ENCODE measurements at places on chromosomes 2 and 18.

GRCh38 chr2:18403921-18404522, 156.4 kb downstream of the RDH14 start:
- no peak for DNase-seq

- DNase-seq = no peak
Measured at GRCh38 chr2:28437149-28437835, 44.6 kb downstream of the FOSL2 start.

DNA sequence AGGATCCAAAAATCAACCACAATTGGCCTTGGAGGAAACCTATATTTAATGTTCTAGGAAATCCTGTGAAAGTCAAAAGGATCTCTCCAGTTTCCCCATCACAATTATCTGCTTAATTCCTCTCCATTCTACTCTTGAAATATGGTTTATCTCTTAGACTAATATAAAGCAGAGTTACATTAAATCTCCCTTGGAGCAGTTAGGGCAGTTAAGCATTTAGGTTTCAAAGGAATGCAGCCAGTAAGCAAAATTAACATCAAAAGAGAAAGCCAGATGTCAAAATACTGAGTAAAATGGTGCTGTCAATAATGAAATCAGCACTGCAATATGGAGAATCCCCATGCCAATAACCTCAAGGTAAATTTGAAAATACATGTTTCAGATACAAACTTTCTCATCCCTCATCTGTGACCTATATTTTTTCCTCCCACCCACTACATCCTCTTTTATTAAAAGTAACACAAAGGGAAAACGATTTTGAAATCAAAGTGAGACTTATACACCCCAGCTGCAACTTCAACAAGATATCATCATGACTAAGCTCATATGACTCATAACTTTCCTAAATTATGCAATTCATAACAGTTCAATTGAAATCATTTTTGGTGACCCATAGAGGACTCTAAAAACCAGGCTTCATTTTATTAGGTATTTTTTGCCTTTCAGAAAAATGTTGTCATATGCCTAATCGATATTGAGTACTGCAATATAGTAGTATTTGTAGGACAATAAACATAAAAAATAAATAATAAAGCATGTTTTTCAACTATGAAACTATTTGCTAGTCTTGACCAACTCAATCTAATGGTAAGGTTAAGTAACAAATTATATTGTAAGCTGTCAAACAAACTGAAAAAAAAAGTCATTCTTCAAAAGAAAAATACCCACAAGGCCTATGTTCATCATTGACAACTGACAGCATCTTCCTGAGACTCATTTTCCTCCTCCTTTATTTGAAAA, 3.1 kb downstream of the ADAM17 start:
- DNase-seq = no peak

DNA sequence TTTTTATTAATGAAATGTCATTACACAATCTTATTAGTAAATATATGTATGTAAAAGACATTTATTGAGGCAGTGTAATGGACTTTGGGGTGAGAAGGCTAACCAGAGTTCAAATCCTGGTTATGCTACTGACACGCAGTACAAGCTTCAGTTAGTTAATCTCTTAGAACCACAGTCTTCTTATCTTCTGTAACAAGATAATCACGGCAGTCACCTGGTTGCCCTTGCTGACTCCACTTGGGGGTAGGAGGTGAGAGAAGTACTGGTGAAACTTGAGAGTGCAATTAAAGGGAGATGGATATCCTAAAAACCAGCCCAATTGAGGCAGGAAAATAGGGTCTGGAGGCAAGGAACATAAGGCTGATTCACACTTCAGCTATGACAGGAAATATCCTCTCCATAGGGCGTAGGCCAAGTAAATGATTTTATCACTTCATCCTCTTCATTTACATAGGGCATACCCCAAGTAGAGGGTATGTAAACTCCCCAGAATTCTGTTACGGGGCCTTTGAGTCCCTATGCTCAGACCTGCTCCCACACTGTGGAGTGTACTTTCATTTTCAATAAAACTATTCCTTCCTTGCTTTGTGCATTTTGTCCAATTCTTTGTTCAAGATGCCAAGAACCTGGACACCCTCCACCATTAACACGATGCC, 21.3 kb downstream of the SKA1 start:
- DNase-seq = no peak

- DNase-seq = no peak
Measured at GRCh38 chr2:105627534-105627933, 117.2 kb upstream of the NCK2 start.

GRCh38 chr2:41947701-41948396, 100.0 kb upstream of the PKDCC start:
- no peak for DNase-seq

DNA sequence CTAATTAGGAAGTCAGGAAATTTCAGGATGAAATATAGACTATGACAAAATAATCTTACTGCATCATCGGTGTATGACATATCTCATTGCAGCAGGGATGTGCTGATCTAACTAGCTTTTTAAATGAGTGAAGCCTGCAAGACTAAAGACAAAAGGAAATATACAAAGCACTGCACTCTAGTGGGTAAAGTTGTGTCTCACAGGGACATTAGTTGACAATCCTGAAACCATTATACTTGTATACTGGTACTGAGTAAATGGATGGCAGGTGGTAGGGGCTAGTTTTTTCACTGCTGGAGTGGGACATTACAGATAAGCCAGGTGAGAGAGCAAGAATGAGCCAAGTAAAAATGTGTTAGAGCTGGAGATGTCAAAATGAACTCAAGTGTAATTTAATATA, 317.5 kb upstream of the RAB6C start:
- DNase-seq = no peak

All from activated CD4-positive, CD25-positive, alpha-beta regulatory T cell treated with anti-CD3 and anti-CD28 coated beads, Interleukin-2, amount 50 U/mL, for 72 hours (primary cell).